Memory B cell (primary cell): ENCODE measurements at places on chromosomes 3 and 15.

GRCh38 chr3:183485585-183485984 lies 57.2 kb upstream of the MCF2L2 start:
- DNase-seq = no peak

GRCh38 chr15:29857221-29857789 lies 35.0 kb upstream of the TJP1 start:
- no peak for DNase-seq

GRCh38 chr3:11724615-11725339 lies 81.1 kb upstream of the VGLL4 start:
- DNase-seq = no peak

- no peak for DNase-seq
Observed at GRCh38 chr3:58617338-58617761, 40.2 kb upstream of the FAM107A start.

DNA sequence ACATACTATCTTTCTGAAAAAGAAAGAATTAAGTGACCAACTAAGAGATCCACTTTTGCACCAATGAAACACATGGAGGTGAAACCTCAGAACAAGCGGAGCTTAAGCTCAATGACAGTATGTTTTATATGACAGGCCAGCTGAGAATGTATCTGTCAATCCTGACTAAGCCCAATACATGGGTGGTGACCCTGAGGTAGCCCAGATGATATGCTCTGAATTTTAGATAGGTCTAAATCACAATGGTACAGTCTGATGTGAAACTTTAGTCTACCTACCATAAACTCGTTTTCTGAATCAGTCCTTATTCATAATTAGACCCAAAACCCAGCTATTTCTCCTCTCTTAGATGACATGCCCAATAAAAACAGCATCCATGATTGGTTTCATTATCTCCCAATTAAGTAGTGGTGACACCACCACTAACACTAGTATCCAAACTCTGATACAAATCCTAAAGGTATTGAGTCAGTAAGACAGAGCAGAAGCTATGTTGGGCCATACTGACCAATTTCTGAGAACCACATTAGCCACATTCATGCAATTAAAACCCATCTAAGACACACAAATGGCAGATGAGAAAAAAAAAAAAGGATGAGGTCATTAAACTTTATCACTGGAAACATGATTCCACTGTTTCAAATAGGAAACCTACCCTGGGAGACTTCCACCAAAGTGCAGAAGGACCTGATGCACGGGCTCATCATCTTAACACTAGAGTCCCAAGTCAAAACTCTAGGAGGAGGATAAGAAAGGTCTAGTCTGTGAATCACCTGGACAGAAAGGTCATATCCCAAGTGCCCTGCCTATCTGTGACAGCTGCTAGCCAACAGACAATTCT lies 20.6 kb downstream of the CMTM6 start:
- DNase-seq = no peak

GRCh38 chr3:117547956-117548550 lies 838.5 kb downstream of the TUSC7 start:
- no peak for DNase-seq

DNA sequence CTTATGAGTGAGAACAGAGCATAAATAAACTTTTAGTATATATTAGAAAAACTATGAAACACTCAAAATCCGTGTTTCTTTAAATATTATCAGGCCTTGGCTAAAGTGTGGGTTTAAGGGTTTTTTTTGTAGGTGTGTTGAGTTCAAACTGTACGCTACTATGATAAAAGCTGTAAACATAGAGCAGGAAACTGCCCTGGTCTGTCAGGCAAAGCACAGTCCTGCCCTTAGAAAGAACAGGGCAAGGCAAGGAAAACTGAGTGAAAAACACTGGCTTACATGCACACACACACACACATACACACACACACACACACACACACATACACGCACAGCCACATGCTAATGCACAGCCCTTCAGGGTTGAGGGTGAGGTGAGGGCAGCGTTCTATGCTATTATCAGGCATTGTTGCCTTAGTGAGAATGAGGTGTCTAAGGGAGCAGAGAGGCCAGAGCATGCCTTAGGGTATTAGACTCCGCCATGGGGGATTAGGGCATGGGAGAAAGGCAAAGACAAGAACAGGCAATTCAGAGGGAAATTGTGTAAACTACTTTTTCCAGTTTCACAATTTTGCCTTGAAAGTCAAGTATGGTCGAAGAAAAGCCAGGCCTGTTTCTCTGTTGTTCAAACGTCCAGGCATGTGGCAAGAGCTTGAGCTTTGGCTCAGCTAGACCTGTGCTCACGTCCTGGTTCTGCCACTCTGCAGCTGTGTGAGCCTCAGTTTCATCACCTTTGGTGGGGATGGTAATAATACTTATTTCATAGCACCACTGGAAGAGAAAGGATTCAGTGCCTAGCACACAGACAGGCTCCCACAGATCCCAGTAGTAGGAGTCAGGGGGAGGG lies 36.3 kb upstream of the TPM1 start:
- DNase-seq = no peak

DNA sequence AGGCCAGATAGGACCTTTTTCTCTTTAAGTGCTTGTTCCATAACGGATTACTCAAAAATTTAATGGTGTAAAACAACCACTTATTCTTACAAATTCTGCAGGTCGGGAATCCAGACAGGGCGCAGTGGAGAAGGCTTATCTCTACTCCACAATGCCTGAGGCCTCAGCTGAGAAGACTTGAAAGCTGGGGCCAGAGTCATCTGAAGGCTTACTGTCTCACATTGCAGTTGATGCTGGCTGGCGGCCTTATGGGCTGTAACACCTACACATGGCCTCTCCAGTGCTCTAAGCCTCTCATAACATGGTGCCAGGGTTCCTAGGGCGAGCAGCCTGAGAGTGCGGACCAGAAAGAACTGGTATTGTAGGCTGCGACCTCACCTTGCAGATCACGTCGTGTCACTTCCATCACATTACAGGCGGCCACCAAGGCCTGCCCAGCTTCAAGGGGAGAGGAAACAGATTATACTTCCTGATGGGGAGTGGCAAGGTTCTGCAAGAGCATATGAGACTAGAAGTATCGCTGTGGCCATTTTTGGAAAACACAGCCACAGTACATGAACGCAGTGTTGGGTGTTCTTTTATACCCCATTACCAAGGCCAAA lies 32.4 kb downstream of the CMTM7 start:
- no peak for DNase-seq

DNA sequence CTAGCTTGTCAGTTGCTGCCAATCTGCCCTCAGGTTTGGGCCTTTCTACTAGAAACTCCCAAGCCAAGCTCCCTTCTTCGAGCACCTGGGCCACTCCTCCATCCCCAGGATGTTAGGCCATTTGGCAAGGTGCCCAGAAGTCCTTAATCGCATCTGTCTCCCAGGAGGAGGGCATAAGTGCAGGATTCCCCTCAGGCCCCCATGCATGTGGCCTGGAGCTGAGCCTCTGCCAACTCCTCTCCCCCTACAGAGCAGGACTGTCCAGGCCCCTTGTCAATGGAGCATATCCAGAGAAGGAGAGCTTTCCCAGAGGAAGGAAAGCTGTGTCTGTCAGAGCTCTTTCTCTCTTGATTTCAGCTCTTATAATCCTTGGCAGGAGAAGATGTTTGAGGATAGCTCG lies 182.6 kb upstream of the ROPN1 start:
- DNase-seq = no peak
